Activated CD4-positive, alpha-beta memory T cell treated with anti-CD3 and anti-CD28 coated beads, Interleukin-2, amount 10 ng/mL, durations not matched to agents 7 days and 5 days (primary cell): ENCODE measurements at places on chromosomes 11 and 22. TPM values are rescaled to one million over a fixed set of nuclear protein-coding genes. Genes with fewer than 3 reads are reported as not detected.
A peak's percentile ranks its signal among the peaks of the same experiment; 100 is the strongest.

Gene MYRF
- total RNA-seq = 4.9 TPM

DNA sequence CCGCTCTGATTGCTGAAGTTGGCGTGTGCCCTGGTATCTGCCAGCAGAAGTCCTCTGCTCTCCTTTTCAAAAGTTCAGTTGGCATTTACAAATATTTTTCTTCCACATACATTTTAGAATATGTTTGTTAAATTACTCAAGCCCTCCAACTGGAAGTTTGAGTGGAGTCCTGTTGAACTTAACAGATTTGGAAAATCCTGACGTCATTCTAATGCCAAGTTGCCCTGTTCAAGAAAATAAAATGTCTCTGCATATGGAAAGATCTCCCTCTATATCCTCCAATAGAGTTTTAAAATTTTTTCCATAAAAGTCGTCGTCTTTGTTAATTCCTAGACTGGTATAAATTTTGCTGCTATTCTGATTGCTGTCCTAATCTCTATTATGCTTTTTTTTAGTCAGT is 3.3 kb downstream of the KCNQ1OT1 start:
- no peak for DNase-seq

DNA sequence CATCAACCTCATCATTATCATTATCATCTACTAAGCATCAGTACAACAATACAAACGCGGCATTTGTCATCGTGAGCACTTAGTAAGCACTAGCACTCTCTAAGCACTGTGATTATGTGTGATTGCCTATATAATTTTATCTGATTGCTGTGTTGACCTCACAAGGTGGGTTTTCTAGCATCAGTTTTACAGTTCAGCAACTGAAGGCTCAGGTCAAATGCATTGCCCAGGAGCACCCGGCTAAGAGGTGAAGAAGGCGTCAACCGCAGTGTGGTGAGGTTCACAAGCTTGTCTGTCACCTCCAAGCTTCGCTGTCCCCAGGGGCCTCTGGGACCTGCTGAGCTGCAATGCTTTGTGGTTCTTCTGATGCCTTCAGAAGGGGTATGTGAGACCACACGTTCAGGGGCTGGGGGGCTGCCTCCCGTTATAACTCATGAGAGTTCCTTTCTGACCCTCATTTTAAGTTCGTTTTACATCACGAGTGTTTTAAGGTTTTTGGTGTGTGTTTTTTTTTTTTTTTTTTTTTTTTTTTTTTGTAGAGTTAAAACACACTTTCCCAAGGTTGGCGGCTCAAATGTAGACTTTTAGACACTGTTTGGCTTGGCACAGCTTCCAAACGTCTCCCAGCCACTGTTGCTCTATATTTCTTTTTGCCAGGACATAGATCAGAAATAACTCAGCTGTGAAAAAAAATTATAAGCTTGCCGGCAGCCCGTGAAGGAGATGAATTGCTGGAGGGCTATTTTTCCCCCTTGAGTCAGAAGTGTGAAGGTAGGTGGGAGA is 33.8 kb upstream of the SCUBE1 start:
- peak; percentile 63 for DNase-seq

DNA sequence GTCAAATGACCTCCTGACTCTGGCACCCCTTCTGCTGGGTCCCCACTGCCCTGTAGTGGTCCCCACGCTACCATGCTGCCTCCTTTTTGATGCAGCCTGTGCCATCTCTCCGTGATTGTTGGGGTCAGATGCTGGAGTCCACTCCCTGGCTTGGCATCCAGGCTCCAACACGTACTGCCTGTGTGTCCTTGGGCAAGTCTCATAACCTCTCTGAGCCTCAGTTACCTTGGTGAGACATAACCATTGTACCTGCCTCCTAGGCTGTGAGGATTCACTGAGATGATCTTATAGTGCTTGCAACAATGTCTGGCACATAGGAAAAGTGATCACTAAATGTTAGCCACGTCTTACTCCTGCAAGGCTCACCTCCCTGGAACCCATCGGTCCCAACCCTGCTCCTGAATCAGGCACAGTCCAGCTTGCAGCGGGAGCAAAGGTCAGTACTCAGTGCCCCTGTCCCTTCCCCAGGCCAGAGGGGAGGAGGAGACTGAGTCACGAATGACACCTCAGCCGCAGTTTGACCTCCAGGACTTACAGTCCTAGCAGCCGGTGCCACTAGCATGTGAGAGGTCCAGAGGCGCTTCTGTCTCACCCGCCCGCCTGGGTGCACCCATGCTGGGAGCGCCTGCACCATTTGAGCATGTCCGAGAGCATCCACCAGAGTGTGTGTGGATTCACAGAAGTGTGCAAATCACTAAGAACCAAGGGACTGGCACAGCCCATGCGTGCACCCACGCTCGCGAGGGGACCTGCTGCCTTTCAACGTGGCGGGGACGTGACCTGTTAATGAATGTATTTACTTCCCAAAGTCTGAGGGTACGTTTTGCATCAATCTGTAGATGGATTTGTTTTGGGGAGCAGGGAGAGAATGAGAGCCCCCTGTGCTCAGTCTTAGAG is 3.0 kb upstream of the APOA4 start:
- no peak for DNase-seq

DNA sequence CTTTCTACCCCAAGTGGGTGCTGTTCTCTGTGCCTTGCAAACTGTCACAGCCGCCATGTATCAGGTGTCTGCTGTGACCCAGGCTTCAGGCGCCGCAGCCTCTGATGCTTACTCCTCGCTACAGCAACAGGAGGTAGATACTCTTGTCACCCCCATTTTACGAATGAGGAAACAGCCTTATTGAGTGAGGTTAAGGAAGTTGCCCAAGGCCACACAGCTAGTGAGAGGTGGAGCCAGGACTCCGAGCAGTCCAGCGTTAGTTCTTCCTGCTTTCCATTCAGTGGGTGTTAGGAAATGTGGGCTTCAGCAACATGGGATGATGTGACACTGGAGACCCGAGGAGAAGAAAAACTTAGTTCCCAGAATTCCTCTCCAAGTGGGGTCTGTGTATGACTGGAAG is 14.3 kb downstream of the RNF215 start:
- no peak for DNase-seq

Gene TFIP11
- total RNA-seq = 55.5 TPM

Gene TMEM191C
- 0.48 TPM for total RNA-seq

Gene AIFM3
- total RNA-seq = 0.58 TPM

DNA sequence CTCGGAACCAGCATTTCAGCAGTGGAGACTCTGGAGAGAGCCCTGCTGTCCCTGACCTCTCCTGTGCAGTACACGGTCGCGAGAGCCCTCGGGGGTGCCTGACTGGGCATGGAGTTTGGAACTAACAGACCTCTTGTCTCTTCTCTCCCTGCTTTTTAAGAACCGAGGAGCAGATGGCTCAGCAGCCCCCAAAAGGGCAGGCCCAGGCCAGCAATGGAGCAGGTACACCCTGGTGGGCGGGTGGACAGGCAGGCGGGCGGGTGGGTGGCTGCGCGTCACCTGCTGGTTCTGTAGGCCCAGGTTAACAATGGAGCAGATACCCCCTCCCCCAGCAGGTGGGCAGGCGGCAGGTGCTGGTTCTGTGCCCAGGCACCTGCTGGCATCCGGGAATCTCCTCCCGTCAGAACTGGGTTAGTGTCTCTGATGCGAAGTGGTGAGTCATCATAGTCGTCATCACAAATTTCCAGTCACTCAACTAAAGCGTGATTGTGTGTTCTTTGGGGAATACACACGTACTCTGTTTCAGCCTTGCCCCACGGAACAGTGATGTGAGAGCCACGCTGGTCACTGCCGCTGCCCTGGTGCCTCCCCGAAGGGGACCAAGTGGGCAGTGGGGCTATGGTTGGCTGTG is 41.1 kb downstream of the GRAMD4 start:
- DNase-seq = peak; percentile 53

Gene MS4A15
- not detected for total RNA-seq

GRCh38 chr22:44046485-44047141 is 22.5 kb downstream of the PARVB start:
- no peak for DNase-seq

Gene FAM227A
- 0.45 TPM for total RNA-seq

Gene LRRN4CL
- 0.20 TPM for total RNA-seq

Gene BAIAP2L2
- total RNA-seq = 0.63 TPM

Gene EHF
- not detected for total RNA-seq

- no peak for DNase-seq
These were observed 8.3 kb downstream of the CD44 start for GRCh38 chr11:35147235-35147634.

DNA sequence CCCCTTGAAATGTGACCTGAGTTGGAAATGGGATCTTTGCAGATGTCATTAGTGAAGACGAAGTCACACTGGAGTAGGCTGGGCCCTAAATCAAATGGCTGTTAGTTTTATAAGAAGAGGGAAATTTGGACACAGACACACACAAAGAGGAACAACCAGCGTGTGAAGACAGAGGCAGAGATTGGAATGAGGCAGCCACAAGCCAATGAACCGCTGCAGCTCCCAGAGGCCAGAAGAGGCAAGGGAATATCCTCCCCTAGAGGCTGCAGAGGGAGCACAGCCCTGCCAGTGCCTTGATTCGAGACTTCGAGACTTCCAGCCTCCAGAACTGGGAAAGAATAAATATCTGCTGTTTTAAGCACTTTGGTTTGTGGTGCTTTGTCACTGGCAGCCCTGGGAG is 484.5 kb downstream of the MN1 start:
- no peak for DNase-seq

DNA sequence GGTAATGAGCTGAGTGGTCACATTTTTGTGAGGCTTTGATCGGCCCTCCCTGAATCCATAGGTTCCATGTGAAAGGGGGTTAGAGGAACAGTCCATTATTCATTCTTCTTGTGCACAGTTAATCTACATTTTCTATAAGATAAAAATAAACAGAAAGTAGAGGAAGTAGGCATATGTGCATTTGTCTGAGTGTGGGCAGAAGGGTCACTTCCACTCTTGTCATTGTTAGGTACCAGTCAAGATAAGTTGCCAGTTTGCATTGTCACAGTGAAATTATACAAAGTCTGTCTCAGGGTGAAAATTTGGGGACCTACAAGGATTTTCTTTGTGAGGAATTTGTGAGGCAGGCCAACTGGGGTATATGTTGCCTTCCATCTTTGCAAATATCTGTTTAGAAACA is 4.6 kb upstream of the APOL4 start:
- DNase-seq = no peak

DNA sequence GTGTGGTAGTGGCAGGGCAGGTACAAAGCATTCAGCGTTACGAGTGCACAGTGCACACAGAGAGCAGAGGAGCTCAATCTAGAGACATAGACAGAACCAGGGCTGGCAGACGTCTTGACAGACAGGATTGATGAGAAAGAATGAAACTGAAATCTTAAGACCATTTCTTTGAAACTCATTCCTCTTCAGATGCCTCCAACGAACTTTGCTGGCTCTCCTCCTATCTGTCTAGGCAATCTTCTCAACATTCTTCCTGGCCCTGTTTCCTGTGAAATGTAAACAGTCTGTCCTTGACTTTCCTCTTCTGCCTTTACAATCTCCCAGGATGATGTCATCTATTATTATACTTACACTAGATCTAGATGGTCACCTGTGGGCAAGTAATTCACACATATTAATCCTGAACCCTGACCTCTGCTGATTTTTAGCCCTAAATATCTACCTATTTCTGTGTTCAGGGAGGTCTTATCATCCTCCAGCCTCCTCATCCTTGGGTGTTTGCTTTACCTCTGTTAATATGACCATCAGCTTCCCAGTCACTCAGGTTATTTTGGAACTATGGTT is 119.5 kb downstream of the ENTHD1 start:
- peak; percentile 69 for DNase-seq
